ENCODE measurements at places on chromosomes 1 and 21.
A peak's percentile ranks its signal among the peaks of the same experiment; 100 is the strongest.

DNA sequence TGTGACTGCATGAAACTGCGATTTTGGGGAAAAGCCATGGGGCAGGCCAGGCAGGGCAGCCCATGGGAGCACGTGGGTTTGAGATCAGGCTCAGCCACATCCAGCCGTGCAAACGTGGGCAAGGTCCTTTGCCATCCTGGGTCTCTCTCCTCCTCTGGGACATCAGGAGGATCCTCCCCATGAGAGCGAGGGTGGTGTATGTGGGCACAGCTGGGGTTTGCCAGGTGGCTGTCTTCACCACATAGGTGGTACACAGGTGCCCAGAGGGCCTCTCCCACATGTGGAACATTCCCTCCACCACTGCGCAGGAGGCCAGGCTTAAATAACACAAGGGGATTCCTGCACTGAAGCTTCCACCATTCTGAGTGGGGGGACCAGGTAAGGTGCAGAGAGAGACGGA lies 136.7 kb downstream of the DMRTB1 start:
- DNase-seq, result no peak

DNA sequence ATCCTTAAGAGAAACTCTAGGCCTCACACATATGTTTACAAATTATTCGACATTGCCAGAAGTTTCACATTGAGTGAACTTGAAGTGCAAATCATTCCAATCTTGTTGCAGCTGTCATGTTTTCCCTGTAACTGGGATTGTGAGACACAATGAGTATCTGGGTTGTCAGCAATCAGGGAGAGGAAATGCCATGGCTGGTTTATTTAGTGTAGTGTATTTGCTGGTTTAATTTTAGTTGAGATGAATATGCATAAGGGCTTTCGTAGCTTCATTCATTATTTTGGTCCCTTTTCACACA lies 54.2 kb upstream of the USP1 start:
- no peak for DNase-seq

DNA sequence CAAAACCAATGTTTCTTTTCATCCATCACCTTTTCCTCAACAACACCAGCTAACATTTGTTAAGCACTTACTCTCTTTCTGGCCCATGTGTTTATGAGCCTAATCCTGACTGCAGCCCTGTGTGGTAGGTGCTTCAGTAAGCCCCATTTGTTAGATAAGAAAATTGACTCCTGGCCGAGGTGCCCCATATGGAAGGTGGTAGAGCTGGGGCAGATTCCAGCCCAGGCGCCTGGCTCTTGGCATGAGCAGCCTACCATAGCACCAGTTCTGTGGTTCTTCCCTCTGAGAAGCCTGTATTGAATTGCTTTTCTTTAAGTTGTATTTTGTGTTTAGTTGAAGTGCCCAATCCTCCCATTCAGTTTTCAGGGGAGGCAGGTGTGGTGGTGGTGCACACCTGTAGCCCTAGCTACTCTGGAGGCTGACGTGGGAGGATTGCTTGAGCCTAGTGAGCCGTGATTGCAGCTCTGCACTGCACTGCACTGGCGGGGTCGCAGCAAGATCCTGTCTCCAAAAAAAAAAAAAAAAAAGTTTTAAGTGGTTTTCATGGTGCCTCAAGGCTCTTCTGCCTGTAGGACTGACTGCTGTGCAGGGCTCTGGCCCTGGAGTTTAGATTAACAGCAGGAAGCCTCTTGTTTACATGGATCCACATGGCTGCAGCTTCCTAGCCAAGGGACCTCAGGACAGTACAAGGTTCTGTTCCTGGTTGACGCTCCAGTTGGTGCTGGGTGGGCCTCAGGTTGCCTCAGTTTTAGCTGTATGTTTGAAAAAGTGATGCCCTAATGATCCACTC lies 125.9 kb downstream of the MRPS6 start:
- no peak for DNase-seq

DNA sequence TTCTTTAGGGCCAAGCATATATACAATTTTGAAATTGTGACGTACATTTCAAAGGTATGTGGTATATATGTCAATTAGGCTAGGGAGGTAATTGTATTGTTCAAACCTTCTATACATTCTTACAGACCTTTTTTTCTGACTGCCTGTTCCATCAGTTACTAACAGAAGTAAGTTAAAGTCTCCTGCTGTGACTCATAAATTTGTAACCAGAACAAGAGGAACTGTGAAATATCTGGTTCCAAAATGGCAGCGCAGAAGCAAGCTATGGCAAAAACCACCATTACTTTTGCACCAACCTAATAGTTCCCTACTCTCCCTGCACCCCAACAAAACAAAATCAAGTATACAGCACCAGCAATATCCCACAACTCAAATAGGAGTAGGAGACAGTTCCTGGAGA lies 93.6 kb downstream of the ENAH start:
- no peak for DNase-seq

- no peak for DNase-seq
Measured at GRCh38 chr1:105416261-105416660, 1640.2 kb upstream of the PRMT6 start.

DNA sequence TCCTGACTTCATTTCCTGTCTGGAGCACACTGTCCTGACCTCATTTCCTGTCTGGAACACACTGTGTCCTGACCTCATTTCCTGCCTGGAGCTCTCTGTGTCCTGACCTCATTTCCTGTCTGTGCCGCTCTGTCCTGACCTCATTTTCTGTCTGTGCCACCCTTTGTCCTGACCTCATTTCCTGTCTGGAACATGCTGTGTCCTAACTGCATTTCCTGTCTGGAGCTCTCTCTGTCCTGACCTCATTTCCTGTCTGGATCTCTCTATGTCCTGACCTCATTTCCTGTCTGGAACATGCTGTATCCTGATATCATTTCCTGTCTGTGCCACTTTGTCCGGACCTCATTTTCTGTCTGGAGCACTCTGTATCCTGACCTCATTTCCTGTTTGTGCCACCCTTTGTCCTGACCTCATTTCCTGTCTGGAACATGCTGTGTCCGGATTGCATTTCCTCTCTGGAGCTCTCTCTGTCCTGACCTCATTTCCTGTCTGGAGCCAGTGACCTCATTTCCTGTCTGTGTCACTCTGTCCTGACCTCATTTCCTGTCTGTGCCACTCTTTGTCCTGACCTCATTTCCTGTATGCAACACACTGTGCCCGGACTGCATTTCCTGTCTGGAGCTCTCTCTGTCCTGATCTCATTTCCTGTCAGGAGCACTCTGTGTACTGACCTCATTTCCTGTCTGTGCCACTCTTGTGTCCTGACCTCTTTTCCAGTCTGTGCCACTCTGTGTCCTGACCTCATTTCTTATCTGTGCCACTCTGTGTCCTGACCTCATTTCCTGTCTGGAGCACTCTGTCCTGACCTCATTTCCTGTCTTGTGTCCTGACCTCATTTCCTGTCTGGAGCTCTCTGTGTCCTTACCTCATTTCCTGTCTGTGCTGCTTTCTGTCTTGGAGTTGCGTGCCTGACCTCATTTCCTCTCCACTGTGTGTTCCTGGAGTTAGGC lies 27.6 kb downstream of the SKI start:
- peak; percentile 53 for DNase-seq

GRCh38 chr1:29821605-29822004 lies 585.3 kb downstream of the PTPRU start:
- DNase-seq, result no peak

GRCh38 chr1:83958704-83959103 lies 40.2 kb downstream of the TTLL7 start:
- no peak for DNase-seq

DNA sequence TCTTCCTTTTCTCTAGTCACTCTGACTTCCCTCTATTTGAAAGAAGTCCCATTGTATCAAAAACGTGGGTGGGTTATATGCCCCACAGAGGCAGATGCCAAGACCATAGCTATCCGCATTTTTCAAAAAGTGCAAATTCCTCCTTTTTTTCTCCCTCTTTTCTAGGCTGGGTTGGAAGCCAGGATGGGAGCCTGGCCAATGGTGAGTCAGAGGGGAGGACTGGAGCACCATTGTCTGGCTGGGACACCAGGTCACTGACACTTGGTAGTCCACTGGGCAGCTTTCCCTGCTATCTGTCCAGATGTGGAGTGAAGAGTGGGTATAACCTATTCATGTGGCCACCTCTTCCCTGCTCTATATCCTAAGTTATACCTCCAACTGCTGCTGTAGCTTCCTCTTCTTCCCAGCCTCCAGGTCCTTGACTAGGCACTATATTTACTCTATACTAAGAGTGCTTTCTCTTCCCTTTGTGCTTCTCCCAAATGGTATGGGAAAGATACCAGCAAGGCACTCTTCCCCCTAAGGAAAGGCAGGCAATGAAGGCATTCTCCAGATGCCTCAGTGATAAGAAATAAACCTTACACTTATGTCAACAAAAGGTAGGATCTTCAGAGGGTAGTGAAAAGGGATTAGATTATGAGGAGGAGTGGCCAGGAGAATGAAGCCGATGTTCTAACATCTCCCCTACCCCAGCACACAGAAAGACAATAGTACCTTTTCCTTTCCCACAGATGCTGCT lies 12.9 kb downstream of the PI4KB start:
- DNase-seq, result no peak

- DNase-seq, result no peak
Measured at GRCh38 chr1:103859721-103860120, 110.0 kb downstream of the AMY1C start.

DNA sequence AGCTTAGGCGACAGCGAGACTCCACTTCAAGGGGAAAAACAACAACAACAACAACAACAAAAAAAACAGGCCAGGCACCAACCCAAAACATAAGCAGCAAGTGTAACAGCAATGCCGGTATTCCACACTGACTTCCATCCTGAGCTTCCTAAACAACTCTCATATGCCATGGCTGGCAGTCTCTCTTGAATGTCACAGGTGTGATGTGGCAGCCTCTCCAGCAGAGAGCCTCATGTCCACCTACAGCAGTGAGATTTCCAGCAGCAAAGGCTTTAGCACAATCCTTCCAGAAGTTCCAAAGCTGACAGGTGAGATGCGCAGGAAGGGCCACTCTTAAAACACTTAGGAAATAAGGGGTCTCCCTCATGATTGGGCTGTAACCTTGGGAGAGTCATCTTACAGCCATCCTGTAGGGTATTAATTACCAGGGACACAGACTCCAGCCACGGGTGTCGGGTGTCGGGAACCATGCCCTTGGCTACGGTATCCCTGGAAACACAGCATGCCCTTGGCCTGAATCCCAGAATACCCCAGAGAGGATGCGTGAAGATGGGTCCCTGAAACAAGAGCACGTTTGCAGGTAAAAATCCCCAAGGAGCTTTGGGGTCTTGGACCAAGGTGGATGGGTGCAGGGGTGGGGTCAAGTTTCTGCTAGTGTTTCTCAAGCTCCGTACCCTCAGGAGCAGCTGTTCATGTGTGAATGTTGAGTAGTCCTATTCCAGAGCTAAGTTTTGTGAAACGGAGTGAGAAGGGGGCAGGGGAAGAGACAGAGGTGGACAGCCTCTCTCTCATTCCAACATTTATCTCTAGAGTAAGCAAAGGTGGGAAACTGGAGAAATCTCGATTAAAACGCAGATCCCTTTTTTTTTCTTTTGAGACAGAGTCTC lies 31.4 kb downstream of the CLSTN1 start:
- no peak for DNase-seq

DNA sequence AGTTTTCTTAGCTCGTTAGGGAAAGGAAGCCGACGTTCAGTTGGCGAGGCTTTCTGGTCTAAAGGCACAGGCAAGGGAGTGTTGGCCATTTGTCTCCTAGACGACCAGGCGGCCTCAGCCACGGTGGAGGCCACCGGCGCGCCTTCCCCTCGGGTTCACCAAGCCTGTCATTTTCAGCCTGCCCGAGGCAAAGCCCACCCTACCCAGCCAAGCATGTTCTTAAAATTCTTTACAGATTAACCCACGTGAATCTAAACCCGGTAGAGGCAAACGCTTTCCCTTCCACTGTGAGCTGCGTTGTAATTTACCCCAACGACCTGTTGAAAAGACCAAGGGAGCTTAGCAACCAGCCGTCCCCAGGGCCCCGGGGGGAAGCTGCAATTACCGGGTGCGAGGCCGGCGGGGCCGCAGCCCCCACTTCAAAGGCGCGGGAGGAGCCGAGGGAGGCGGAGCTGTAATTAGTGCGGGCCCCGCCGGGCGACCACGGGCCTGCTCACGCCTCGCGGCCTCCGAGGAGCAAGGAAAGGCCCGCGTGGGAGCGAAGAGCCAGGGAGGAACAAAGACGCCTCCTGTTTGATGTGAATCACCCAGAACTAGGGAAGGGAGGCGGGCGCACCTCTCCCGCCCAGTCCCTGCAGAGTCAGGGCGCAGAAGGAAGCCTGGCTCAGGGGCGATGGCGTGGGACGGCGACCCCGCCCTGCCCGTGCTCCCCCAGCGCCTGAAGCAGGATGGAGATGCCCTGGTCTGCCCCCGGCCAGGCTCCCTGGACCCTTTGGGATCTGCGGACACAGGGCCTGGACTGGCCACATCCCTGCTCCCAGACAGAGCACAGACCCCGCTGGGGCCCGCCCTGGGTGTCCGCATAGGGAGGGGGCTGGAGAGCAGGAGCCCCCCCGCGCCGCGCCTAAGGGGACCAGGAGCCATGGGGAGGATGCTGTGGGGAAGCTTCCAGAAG lies 12.1 kb upstream of the TSPEAR start:
- DNase-seq, result no peak

DNA sequence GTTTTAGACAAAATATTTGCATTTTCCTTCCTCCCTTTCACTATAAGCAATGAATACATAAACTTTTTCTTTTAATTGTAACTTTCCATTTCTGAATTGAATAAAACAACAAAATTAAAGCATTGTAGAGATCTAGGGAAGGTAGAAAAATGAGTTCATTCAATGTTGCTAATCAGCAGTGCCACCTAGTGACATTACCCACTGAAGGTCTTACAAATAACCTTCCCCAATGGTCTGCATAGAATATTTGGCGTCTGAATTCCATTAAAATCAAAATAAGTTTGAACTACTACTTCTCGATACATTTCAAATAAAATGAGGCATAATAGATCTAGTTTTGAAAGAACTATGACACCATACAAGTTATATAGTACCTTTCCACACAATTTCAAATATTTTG lies 19.6 kb downstream of the FH start:
- DNase-seq, result no peak

DNA sequence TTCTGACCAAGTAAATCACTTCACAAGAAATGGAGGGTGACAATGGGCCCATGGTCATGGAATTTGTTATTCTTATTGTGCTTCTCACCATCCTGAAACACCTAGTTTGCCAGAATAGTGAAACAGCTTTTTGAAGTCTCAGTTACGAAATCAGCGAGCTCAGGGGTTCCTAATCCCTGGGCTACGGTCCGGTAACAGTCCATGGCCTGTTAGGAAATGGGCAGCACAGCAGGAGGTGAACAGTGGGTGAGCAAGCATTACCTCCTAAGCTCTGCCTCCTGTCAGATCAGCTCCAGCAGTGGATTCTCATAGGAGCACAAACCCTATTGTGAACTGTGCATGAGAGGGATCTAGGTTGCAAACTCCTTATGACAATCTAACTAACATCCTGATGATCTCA lies 1356.3 kb downstream of the KCNT2 start:
- DNase-seq, result no peak

All from stimulated activated CD8-positive, alpha-beta memory T cell treated with anti-CD3 and anti-CD28 coated beads, Interleukin-15, amount 100 ng/mL, for 48 hours (primary cell).